ENCODE measurements at places on chromosomes 1 and 21. TPM values are rescaled to one million over a fixed set of nuclear protein-coding genes. Genes with fewer than 3 reads are reported as not detected.

HCRTR1 gene
- not detected for total RNA-seq

SLC35E2B gene
- total RNA-seq, result 13.4 TPM

PADI1 gene
- total RNA-seq, result 1.5 TPM

TSPEAR gene
- total RNA-seq, result not detected

NBPF4 gene
- total RNA-seq, result not detected

NBPF6 gene
- total RNA-seq, result not detected

ANKRD35 gene
- 0.04 TPM for total RNA-seq

Measured in A549 treated with Mapracorat at 1 μM for 4 hours (cell line).